ENCODE measurements at places on chromosomes 1 and 21. TPM values are rescaled to one million over a fixed set of nuclear protein-coding genes. Genes with fewer than 3 reads are reported as not detected.

Gene FABP3
- total RNA-seq = 6.5 TPM

Gene CFHR3
- total RNA-seq = 0.94 TPM

DNA sequence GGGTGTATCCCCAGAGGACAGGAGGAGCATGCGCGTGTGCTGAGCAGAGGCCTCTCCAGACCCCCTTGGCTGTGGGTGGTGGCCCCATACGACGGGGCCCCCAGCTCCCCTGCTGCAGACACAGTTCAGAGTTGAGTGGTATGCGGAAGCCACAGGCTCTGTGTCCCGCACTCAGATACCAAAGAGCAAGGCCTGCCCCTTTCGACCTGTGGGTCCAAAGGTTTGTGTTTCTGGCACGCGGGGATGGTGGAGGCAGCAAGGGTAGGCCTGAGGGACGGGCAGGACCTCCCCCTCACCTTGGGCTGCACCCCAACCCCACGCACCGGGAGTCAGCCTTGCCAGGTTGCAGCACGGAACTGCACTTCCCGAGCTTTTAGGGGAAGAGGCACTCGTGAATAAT, at the start of gene KCNAB2:
KCNAB2 (plus strand) TSS at position 328 of the 400 bp plus-strand sequence. CDS start 5,649 bp downstream, outside the sequence.
- no peak for DNase-seq

- DNase-seq = no peak
Observed at GRCh38 chr1:64733581-64734286, 11.1 kb upstream of the RAVER2 start.

DNA sequence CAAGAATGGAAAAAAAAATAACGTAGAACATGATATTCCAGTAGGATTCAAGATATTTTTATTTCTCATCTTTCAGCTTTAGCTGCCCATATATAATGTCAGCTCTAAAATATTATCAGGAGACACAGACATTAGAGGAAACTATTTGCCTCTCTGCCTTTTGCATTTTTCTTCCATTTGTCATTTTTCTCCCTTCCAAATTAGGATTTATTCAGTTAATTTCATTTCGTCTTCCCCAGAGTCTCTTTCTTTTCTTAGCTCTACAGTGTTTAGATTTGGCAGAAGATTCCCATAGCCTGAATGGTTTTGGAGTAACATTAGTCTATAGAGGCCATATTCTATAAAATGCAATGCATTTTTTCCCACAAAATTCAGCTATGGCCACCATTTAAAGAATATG, 5.1 kb upstream of the ENAH start:
- DNase-seq = no peak

All from sciatic nerve (tissue), 2 donors.